Activated CD8-positive, alpha-beta memory T cell treated with anti-CD3 and anti-CD28 coated beads, Interleukin-2, amount 50 U/mL, for 4 hours (primary cell): ENCODE measurements at places on chromosomes 5 and 9.

DNA sequence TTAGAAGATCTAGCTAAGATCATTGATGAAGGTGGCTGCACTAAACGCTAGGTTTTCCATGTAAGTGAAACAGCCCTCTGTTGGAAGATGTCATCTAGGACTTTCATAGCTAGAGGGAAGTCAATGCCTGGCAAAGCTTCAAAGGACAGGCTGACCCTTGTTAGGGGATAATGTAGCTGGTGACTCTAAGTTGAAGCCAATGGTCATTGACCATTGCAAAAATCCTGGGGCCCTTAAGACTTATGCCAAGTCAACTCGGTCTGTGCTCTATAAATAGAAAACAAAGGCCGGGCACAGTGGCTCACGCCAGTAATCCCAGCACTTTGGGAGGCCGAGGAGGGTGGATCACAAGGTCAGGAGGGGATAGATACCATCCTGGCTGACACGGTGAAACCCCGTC, 26.6 kb upstream of the FIBCD1 start:
- no peak for DNase-seq

DNA sequence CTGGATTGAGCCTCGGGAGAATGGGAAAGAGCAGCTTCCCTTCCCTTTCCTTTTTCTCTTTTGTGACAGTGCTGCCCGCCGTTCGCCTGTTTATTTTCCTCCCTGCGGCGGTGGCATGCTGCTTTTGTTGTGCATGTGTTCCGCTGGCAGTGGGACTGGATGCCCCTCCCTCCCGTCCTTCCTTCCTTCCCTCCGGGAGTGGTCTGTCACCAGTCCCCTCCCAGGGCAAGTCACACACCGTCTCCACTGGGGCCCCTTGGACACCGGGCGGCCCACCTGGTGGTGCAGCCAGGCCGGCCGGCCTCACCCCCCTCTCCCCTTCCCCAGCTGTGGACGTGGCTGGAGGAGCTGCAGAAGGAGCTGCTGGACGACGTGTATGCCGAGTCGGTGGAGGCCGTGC, 214.7 kb downstream of the TRIO start:
- DNase-seq = no peak

- DNase-seq = peak; percentile 11
These were observed 94.0 kb downstream of the PHF2 start for GRCh38 chr9:93670208-93671019.

DNA sequence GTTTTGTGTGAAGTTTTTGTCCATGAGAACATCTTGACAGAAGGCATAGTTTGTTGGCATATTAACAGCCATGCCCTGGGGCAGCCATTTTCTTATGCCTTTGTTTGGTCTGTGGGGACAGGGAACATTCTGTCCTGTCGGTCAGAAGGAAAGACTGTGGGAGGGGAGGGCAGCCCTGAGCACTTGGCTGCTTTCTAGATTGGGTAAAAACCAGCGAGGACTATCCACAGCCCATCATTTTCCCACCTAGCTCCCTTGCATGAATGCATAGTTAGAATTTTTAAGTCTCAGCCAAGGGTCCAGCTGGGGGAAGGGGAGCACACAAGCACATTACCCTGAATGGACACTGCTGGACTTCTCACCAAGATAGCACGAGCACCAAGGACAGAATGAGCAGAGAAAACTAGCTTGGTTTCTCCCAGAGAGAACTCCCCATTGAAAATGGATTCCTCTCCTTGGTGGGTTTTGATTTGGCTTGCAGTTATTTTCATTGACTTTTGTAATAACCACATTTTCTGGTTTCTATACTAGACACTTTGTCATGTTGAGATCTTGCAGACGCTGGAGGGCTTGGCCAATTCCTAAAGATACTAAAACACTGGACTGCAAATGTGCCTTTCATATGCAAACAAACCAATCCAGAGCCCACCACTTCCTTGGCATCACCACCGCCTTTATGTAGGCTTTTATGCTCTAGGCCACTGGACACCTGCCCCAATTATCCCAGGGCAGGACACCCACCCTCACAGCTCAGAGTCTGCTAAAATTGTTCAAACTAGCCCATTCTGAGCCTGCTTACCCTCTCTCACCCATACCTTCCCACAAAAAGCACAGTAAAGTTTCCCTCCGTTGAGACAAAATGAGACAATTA, 129.9 kb downstream of the BOD1 start:
- no peak for DNase-seq
